T-cell (primary cell): ENCODE measurements at places on chromosomes 13 and 19.

GRCh38 chr13:100125946-100126345, 37.1 kb downstream of the PCCA start:
- DNase-seq, result no peak

- DNase-seq, result no peak
Observed at GRCh38 chr19:13926715-13927114, 11.5 kb downstream of the PODNL1 start.

- DNase-seq, result no peak
Observed at GRCh38 chr13:112250788-112251445, 125.2 kb upstream of the SPACA7 start.

GRCh38 chr13:73820688-73821087, 313.5 kb downstream of the KLF12 start:
- DNase-seq, result no peak

DNA sequence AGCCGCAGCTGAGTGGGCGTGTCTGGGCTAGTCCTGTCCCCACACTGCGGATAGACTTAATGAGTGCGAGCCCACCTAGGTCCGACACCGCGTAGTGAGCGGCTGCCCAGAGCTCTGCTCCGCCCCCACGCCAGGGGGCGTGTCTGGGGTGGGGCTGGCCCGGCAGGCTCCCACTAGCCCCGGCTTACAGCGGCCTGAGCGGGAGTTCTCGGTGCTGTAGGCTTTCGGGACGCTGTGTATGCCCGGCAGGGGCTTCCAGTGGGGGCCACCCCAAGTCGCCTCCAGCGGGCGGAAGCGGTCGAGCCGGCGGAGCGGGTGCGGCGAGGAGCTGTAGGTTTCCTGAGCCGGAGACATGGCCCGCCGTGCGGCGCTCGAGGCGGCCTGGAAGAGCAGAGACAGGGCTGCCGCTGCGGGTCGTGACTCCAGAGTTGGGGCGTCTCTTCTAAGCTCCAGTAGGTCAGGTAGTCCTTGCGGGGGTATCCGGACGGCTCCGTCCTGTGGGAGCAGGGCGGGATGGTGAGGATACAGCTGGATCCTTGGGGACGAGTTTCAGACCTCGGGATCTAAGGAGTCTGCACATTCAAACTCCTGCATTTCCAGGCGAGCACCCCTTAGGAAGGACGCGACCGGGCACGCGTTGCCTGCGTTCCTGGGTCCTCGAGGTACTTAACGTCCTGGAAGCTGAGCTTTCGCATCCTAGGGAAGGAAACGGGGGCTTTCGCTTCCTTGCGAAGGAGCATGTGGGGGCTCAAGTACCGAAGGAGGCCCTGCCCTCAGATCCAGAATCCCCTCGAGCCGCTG, 1.2 kb downstream of the CGB7 start:
- peak; percentile 52 for DNase-seq

- DNase-seq, result no peak
Observed at GRCh38 chr13:75938811-75939560, 302.9 kb downstream of the LMO7 start.

DNA sequence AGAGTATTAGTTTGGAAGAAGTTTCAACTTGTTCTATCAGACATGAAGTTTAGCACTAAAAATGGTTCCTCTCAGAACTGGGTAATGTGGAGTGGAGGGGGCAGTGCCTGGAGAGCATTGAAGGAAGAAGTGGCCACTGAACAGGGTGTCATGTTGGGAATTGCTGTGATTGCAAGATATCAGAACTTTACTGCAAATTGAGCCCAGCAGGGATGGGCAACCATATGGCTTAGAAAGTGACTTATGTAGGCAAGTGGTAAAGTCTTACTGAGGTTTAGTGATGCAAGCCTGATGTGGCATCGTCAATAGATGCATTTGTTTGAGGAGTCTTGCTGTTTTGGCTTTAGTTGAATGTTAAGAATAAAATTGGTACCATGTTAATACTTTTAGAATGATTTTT, 31.7 kb downstream of the WASF3 start:
- no peak for DNase-seq

DNA sequence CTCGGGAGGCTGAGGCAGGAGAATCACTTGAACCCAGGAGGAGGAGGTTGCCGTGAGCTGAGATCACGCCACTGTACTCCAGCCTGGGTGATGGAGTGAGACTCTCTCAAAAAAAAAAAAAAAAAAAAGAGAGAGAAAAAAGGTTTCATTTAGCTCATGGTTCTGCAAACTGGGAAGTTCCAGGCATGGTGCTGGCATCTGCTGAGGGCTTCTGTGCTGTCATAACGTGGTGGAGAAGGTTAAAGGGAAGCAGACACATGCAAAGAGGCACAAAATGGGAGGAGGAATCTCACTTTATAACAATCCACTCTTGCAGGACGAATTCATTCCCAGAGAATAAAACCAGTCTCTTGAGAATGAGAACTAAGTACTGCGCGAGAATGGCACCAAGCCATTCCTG, 34.9 kb upstream of the SIAH3 start:
- no peak for DNase-seq

DNA sequence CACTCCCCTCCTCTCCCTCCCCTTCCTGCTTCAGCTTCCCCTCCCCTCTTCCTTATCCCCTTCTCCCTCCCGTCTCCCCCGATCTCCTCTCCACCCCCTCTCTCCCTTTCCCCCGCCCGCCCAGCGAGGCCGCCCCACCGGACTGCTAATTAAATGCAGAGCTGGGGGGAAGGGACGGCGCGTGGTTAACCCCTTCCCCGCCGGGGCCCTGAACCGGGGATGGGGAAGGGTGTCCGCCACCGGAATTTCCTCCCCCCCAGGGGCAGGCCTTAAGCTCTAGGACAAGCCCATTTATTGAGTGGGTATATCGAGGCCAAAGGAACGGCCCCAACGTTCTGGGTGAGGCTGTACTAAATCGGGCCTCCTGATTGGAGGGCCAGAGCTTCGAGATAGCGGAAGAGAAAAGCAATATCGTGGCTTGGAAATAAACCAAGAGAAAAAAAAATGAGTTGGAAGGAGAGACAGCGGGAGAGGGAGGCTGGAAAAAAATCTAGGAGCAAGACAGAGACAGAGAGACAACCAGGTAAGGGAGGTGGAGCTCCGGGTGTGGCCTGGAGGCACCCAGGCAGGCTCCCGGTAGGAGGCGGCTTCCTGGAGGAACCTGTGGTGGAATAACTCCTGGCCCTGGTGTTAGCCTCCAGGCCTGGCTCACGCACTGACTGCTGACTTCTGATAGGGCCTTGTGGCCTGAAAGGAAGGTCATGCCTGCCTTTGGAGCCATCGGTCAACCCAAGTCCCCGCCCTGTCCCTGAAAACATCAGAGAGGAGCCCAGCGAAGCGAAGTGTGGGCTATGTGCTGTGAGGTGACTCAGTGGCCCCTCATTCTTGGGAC, 11.6 kb upstream of the JUND start:
- peak; percentile 47 for DNase-seq

DNA sequence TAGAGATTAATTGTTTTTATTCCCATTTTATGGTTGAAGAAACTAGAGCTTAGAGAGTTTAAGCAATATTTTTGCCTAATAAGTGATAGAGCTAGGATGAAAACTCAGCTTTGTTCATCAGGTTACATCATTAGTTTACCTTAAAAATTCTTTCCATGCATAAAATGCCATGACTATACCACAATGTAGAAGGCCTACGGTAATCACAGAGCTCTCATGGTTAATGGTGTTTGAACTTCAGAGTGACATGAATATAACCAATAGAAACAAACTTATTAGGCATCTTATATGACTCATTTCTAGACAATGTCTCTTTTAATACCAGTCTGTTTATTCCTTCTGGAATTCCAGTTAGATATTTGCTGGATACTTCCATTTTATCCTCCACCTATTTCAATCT, 78.5 kb downstream of the FGF9 start:
- no peak for DNase-seq

DNA sequence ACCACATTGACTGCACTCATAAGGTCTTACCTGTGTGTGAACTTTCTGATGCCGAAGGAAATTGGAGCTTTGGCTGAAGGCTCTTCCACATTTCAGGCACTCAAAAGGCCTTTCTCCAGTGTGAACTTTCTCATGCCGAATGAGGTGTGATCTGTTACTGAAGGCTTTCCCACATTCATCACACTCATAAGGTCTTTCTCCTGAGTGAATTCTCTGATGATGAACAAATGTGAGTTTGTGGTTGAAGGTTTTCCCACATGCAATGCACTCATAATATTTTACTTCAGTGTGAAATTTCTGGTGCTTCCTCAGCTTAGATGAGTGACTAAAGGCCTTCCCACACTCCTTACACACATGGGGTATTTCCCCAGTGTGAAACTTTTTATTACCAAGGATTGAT, 5.7 kb downstream of the ZNF132 start:
- DNase-seq, result no peak

GRCh38 chr19:46069806-46070341, 29.1 kb upstream of the IGFL4 start:
- DNase-seq, result no peak

- no peak for DNase-seq
Observed at GRCh38 chr13:40083841-40084240, 428.4 kb downstream of the COG6 start.

DNA sequence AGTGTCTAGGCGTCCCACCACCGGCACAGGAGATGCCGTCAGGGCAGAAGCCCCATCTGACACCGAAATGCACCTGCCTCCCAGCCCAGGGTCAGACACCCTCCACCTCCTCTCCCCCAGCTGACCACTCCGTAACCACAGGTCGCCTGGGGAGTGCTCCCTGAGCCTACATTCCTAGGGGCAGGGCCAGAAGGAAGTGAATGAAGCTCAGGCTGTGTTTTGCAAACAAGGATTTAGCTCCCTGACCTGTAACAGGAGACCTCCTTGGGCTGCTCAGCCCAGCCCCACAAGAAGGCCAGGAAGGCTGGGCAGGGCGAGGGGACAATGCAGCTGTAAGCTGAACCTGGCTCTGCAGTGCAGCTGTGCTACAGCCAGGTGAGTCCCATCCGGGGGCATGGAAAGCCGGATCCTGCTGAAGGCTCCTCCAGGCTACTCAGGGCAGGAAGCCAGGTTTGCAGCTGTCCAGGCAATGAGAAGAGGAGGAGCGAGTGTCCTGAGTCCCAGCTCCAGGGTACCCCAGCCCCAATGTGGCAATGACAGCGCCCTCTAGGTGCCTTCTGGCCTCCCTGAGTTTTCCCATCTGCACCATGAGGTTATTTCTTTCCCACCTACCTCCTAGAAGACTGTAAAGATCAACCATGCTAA, 42.1 kb downstream of the RHPN2 start:
- no peak for DNase-seq

DNA sequence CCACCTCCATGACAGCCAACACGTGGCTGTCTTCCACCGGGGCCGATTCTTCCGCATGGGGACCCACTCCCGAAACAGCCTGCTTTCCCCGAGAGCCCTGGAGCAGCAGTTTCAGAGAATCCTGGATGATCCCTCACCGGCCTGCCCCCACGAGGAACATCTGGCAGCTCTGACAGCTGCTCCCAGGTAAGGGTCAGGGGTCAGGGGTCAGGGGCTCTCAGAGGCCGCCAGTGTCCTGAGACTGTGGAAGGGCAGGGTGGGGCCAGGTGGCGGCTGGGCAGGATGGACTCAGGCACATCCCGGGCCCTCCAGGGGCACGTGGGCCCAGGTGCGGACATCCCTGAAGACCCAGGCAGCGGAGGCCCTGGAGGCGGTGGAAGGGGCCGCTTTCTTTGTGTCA, 15.0 kb downstream of the CPT1C start:
- DNase-seq, result no peak
